Activated CD4-positive, alpha-beta T cell treated with anti-CD3 and anti-CD28 coated beads, Interleukin-2, amount 10 ng/mL, durations not matched to agents 7 days and 5 days (primary cell): ENCODE measurements at places on chromosomes 3 and 15. TPM values are rescaled to one million over a fixed set of nuclear protein-coding genes. Genes with fewer than 3 reads are reported as not detected.

- no peaks in the 10 kb centered on the region for H3K27me3 ChIP-seq
- no peak overlapping the region for H3K4me3 ChIP-seq
- H3K4me1 ChIP-seq: peaks cover 65% of the 10 kb centered on the region
- H3K36me3 ChIP-seq: peaks cover 28% of the 10 kb centered on the region
These were observed 159.8 kb downstream of the AKAP13 start for GRCh38 chr15:85540085-85540797.

GRCh38 chr3:19891740-19892139, 42.3 kb downstream of the EFHB start:
- H3K4me3 ChIP-seq: no peak overlapping the region
- no peak for DNase-seq
- no peak overlapping the region for H3K27ac ChIP-seq
- no peaks in the 10 kb centered on the region for H3K27me3 ChIP-seq

DNA sequence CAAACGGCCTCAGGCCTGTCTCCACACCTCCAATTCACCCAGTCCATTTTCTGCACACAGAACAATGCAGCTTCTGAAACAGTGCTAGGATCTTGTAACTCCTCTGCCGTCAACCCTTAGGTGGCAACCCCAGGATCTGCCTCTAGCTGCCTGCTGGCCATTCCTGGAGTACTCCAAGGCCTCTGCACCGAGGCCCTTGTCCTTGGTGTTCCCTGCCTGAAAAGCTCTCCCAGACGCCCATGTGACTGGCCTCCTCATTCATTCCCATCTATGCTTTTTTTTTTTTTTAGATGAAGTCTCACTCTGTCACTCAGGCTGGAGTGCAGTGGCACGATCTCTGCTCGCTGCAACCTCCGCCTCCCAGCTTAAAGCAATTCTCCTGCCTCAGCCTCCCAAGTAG, 18.3 kb downstream of the RAB43 start:
- no peak for DNase-seq
- H3K36me3 ChIP-seq: peaks cover 42% of the 10 kb centered on the region
- H3K4me1 ChIP-seq: peaks cover 54% of the 10 kb centered on the region
- no peaks in the 10 kb centered on the region for H3K27me3 ChIP-seq
- H3K4me3 ChIP-seq: no peak overlapping the region

DNA sequence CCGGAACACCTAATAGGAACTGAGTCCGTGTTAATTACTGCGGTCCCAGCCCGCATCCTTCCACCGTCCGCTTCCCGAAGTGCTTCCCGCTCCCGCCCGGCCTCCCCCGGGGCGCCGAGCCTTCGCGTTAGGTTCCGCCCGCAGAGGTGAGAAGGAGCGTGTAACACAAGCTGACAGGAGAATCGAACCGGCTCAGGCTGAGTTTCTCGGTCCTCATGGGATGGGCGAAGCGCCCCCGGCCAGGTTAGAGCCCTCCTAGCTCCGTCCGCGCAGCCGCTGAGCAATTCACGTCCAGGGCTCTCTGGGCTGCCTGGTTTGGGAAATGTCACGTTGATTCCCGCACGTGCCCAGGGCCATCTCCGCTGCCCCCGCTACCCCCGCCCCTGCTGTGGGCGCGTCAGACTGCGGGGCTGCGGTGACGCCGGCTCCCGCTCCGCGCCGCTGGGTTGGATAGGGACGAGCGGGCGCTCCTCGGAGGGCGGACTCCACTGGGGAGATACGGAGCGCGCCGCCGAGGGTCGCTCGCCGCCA, 954 bp downstream of the CLDN11 start:
- peaks cover 12% of the 10 kb centered on the region for H3K4me1 ChIP-seq
- H3K27ac ChIP-seq: no peak overlapping the region
- H3K4me3 ChIP-seq: no peak overlapping the region
- DNase-seq: no peak
- H3K36me3 ChIP-seq: peaks cover 3% of the 10 kb centered on the region
- H3K27me3 ChIP-seq: peaks cover 46% of the 10 kb centered on the region

DNA sequence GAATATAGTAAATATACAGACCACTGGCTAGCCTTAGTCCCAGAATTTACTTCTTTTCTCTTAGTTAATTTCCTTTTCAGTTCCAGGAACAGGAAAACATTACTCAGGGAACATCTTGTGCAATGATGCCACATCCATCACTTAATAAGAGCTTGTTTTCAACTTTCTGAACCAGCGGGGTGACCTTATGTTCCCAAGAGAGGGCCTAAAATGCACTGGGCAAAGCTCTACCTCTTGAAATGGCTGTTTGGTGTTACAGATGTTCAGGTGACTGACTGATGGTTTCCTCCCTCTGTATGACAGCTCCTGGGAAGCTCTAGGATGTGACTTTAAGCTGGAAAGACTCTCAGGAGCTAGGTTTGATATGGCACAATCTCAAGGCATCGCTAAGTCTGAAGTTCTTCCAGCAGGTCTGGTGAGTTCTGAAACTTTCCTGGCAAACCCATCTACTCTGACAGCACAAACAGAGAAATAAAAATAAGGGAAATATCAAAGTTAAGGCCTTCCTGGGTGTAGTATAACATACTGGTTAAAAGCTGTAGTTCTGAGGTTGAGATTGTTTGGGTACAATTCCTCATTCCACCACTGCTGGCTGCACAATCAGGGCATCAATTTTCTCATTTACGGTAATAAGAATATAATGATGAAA, 98.6 kb downstream of the ZIC1 start:
- H3K36me3 ChIP-seq: no peaks in the 10 kb centered on the region
- DNase-seq: no peak
- no peak overlapping the region for H3K27ac ChIP-seq
- no peaks in the 10 kb centered on the region for H3K4me1 ChIP-seq

GRCh38 chr15:89399238-89400115, 64.9 kb upstream of the POLG start:
- peaks cover 76% of the 10 kb centered on the region for H3K27me3 ChIP-seq
- H3K4me1 ChIP-seq: peaks cover 21% of the 10 kb centered on the region
- no peak for DNase-seq
- no peak overlapping the region for H3K27ac ChIP-seq

SENP8 gene
- 1.3 TPM for total RNA-seq

SCAANT1 gene
- not detected for total RNA-seq
